RKO (cell line): ENCODE measurements at places on chromosomes 13 and 19.

DNA sequence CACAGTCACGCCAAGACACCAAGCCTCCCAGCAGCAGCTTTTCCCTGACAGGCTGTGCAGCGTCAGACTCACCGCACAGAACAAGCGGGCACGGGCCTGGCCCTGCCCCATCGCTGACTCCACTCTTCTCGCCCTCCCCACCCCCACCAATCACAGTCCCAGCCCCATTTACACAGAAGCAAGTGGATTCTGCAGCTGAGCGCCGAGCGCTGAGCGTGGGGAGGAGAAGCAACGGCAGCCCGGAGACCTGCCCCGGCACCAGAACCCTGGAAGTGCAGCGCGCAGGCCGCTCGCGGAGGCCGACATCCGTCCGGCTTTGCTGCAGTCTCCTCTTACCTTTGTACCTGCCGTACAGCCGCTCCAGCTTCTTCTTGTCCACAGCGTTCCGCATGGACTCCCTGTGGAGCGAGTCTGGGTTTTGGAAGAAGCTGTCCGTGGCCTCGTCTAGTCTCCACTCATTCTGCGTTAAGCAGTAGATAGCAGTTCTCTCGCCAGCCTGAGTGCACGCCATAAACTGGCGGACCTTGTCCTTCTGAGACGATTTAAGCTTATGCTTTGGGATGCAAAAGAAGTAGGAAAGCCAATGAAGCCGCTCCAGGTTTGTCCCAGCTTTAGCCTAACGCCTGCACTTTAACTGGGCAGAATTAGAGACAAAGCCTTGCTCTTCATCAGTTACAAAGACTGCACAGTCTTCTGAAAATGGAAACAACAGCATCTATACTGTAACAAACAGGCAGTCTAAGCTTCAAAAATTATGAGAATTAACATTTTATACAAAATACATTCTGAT lies 6.8 kb downstream of the DCUN1D2 start:
- no peak for DNase-seq

DNA sequence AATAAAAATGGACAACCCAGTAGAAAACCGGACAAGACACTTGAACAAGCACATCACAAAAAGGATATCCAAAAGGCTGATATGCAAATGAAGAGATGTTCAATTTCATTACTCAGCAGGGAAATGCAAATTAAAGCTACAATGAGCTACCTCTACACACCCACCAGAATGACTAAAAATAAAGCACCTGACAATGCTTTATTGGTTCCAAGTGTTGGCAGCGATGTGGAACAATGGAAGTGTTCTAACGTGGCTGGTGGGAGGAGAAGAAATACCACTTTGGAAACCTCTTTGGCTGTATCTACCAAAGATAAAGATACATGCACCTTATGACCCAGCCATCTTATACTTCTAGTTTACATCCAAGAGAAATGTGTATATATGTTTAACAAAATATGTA lies 3.7 kb upstream of the ACP7 start:
- DNase-seq: peak; percentile 52

- no peak for DNase-seq
Measured at GRCh38 chr19:3201911-3202310, 16.2 kb downstream of the NCLN start.

DNA sequence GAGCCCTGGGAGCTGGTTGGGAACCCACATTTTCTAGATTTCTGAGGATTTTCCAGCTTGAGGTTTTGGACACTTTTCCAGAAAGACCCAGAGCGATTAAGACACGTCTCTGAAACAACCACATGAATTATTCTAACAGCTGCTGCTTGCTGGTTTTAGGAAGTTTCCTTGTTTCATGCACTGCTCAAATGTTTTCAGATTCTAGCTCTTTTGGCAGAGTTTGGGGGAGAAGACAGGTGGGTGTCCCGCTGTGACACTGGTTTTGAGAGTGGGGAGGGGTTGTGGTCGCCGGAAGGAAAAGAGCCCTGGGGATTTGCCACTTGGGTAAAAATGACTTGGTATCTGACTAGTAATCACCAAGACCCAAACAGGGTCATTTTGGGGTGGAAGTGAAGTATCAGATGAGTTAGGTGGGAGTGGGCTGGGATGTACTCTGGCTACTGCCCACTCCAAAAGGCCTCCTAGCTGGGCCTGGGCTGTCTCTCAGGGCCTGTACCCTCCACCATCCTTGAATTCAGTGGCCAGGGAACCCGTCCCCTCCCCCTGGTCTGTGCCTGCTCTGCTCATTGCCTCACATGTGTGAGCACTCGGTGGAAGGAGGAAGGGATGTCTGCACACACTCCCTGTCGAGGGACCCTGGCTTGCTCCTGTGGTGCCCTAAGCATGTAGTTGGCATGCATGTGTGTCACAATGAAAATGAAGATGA lies 13.2 kb downstream of the GATAD2A start:
- DNase-seq: no peak

DNA sequence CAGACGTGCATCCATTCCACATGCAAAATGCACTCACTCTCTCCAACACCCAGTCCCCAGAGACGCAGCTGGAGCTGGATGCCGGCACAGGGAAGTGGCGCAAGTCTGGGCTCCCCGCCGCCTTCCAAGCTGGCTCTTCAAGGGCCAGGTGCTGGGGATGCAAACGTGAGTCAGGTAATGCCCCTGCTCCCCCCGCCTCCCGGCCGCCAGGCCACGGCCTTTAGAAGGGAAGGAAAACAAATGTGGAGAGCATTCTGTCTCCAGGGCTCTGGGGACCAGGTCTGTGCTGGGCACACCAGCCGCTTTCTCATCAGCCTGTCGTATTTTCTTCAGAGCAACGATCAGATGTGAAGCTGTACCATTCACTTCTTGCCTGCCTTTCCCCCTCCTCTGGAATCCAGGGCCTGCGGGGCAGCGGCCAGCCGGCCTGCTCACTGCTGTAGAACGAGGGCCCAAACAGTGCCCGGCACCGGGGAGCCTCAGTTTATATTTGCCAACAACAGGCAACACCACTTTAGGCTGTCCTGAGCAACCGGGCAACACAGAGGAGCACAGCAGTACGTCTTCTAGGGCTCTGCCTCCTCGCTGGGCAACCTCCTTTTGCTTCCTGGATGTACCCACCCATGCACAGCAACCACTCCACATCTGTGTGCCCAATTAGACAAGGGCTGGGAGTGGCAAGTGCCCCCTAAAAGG lies 3.8 kb downstream of the RAB20 start:
- no peak for DNase-seq

GRCh38 chr13:41547251-41548000 lies 90.1 kb downstream of the RGCC start:
- DNase-seq: no peak

- no peak for DNase-seq
Measured at GRCh38 chr19:42158926-42159325, 26.7 kb upstream of the POU2F2 start.

GRCh38 chr19:17687857-17688784 lies at the start of gene UNC13A:
UNC13A (minus strand) TSS chr19:17688354; CDS start chr19:17688199, 155 bp downstream.
- DNase-seq: peak; percentile 43

GRCh38 chr19:43596842-43597461 lies 557 bp downstream of the ZNF576 start:
- peak; percentile 63 for DNase-seq

- DNase-seq: no peak
Measured at GRCh38 chr19:30791088-30791487, 418.9 kb downstream of the ZNF536 start.

DNA sequence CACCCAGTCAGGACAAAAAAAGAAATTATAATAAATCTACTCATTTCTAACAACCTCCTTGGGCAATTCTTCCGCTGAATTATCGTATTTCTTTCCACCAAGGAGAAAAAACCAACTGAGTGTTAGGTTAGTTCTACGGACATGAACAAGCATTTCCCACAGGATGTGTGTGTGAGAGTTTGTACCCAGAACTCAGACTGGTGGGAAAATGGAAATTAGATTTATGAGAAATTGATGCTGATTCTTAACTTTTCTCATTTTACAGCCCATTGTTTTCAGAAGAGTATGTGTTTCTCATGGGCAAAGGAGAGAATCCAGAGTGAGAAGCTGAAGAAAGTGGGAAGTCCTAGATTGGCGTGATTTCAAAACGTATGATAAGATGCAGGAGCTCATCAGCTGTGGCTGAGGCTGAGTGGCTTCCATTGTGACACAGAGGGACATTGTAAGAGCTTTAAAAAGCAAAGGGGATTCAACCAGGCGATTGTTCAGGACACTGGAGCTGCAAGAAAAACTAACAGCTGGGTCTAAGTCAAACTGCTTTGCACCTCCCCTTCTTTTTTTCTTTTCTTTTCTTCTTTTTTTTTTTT lies 184.7 kb upstream of the ARGLU1 start:
- DNase-seq: no peak

DNA sequence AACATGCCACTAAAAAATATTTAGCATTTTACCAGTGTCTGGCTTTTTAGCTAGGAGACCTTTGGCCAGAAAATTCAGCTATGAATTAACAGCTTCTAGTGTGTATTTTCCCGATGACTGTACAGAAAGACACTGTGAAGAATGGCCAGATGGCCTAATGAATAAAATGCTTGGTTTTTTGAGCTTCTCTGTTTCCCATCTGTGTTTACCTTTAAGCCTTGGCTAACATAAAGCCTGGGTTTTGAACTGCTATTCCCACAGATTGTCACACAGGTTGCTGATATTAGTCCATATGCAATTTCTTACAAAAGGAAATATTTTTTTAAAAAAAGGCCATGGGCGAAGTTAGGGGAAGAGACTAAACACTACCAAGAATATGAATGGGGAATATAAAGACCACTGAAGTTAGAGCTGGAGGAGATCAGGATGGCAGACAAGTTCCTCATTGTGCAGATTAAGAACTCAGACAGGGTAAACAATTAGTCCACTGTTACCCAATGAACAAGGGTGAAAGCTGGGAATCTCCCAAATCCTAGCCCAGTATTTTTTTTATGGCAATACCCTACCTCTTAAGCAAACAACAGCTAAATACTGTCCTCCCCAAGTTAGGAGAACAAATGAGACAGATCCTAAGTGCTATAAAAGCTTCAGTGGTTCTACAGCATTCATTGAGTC lies 95.1 kb downstream of the DCT start:
- no peak for DNase-seq

GRCh38 chr13:45137526-45137925 lies 17.2 kb downstream of the GTF2F2 start:
- no peak for DNase-seq

DNA sequence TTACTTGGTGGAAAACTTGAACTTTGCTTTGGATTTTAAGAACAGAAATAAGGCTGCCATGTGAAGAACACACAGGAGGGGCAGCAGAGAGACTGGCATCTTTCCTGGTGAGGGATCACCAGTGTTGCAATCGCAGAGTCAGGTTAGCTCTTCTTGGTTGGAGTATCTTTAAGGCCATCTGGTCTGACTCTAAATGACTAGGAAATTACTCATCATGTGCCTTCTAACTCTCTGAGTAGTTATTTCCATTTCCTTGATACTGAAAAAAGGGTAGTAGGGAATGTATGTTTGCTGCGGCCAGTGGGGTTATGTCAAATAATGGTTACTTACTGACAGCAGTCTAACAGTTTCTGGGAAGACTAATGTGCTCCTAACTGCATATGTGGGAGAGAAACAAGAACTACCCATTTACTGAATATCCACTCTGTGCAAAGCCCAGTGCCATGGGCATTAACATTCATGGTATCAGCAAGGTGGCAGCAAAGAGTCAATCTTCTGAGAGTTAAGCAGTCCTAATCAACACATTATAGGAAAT lies 122.1 kb downstream of the COG6 start:
- peak; percentile 89 for DNase-seq

DNA sequence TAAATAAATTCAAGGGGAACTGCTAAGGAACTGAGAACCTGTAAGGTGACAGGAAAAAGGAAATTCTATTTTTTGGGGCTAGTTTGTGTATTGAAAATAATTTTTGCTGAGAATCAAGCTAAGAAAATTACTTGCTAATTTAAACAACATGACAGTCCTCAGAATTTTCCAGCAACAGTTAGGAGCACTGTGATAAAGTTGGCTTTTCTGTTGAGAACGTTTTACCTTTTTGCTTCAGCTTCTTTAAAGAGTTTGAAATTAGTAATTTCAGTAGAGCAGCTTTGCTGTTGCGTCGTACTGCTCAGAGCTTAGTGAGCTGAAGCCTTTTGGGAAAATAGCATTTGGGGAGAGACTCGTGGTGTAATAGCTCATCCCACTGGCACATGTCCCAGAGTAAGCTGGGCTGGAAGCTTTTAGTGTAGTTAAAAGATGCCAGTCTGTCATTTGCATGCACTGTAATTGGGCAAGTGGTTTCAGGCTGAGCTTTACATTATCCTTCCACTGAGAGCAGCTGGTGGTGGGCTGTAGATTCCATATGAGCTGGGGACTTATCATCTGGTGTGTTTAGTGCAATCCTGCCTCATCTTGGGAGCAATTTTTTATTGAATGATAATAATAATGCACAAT lies 69.8 kb downstream of the LRCH1 start:
- DNase-seq: no peak

DNA sequence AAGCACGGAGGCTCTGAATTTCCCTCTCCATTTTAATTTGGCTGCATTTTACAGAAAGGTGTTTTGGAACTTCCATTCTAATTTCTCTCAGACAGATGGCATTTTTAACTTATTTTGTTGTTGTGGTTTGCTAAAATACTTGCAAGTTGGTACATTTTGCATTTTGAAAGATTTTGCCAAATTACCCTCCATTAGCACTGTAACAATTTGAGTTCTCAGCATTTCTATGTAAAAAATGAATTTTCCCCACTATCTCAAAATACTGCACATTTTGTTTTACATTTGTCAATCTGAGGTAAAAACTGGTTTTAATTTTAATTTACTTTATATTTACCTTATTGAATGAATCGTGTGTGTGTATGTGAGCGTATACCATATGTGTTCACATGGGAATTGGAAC lies 7.0 kb upstream of the HNRNPL start:
- no peak for DNase-seq

- no peak for DNase-seq
Measured at GRCh38 chr13:106597186-106597585, 29.2 kb upstream of the ARGLU1 start.

- no peak for DNase-seq
Measured at GRCh38 chr13:88257706-88258105, 586.5 kb downstream of the SLITRK5 start.

- peak; percentile 44 for DNase-seq
Measured at GRCh38 chr13:57045826-57046546, 94.7 kb upstream of the PRR20A start.

- DNase-seq: no peak
Measured at GRCh38 chr19:30590596-30591229, 218.5 kb downstream of the ZNF536 start.

DNA sequence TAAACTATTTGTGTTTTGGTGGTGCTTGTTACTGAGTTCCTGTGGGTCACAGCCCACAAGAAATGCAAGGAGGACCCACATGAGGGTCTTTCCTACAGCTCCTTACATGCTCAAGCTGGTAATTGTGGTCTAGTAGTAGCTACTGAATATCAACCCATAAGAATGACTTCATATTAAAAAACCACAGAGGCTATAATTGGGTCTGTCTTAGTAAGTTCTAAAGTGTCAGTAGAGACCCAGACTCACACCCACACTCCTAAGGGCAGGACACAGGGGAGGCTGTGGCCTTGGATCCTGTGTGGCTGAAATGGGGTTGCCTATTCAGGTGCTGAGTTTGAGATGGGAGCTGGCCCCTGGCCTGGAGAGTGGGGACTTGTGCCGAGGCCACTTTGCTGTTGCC lies 19.6 kb downstream of the TFDP1 start:
- no peak for DNase-seq

- DNase-seq: no peak
Measured at GRCh38 chr13:111640006-111640405, 319.6 kb downstream of the TEX29 start.
